Kasumi-1 (cell line): ENCODE measurements at places on chromosomes 3 and 15.

DNA sequence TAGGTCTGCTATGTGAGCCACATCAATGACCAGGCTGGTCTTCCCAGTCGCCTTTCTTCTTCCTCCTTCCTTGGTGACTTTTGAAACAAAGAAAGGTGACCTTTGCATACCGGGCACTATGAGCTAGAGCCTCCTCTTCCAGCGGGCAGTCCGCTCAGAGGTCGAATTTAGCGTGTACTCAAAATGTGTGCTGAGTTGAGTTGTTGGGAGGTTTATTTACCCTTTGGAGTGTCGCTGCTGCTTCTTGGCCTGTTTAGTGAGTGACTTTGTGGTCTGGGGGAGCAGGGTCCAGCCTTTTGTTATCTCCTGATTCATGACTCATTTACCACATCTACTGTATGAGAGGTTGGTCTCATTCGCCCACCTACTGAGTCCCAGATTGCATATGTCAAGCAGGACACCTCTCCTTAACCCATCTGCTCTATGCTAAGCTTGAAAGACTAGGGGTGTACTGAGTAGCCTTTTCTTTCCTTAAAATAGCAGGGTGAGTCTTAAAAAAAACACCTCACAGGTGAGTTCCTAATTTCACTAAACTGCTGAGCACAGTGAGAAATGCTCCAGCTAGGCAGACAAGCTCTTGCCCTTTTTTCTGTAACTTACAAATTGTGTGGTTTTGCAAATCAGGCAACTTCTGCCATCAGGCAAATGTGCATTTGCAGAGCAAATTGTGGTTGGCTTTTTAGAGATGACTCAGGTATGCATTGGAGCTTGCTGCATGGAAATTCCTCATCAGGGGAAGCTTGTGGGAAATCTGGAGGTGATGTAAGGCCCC is 3.2 kb upstream of the SIAH2 start:
- DNase-seq: no peak

DNA sequence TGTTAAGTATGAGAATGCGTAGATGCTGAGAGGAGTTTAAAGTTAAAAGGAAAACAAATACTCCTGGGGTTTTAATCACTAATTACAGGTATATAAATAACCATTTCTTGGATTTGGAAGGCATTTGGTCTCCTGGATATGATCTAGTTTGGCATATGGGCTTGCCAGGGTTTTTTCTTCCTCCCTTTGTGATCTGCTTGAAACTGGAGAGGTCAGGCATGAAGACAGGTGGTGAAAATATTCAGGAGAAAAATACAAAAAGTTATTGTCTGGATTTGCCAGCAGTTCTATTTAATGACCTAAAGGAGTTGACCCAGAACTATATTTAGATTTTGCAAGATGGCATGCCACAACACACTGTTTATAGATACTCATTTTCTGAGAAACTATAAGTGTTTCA is 136.3 kb downstream of the DIPK2A start:
- DNase-seq: no peak

GRCh38 chr15:43253431-43254403 is 13.0 kb downstream of the TGM5 start:
- no peak for DNase-seq

GRCh38 chr3:194738254-194739093 is 52.8 kb downstream of the FAM43A start:
- no peak for DNase-seq

- DNase-seq: no peak
These were observed 33.1 kb downstream of the RASGRP1 start for GRCh38 chr15:38531509-38531908.

DNA sequence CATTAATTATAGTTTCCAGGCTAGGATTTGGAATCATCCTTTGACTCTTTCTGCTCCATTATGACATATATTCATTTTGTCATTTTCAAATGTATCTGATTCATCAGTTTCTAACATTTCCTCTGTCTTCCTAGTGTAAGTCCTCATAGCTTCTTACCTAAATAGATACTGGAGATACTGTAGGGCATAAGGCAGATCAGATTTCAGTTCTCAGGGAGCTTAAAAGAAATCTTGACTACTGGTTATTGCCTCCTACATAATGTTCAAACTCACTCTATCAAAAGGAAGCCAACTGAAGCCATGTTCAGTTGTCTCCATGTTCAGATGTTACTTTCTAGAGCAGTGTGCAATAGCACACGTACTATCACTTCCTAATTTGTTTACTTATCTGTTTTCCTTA is 29.6 kb upstream of the CTDSPL2 start:
- DNase-seq: no peak

DNA sequence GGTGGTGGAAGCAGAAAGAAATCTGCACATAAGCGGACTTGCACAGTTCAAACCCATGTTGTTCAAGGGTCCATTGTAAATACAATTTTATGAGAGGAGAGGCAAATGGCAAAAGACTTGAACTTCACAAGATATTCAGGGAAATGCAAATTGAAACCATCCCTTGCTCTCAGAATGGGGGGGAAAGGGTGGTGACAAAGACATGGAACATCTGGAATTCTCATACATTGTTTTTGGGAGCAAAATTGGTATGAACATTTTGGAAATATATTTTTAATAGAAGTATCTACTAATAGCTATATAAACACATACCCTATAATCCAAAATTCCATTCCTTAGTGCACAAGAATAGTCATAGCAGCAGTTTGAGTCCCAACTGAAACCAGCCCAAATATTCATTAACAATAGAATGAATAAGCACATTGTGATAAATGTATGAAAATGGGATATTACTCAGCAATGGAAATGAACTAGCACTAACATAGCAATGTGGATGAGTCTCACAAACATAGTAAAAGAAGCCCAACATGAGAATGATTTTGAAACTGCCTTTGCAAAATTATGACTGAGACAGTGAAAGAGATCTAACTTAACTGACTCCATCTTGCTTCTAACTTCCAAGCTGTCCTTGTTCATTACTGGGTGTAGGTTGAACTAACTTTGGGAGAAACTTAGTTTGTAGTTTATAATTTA is 77.2 kb downstream of the CD200R1L start:
- DNase-seq: no peak

DNA sequence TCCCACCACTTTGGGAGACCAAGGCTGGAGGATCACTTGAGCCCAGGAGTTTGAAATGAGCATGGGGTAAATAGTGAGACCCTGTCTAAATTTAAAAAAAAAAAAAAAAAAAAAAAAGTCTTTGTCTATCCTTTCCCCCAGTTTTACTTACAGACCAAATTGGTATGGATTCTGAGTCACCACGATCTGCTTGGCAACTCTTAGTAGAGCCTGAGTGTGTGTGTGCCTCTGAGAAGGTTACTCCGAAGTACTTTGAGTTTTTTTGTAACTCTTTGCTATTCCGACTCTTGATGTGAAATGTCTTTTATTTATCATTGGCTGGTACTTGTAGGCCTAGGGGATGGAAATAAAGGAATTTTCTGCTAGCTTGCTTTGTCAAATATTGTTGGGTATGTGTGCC is 63.3 kb downstream of the RBM6 start:
- DNase-seq: no peak

DNA sequence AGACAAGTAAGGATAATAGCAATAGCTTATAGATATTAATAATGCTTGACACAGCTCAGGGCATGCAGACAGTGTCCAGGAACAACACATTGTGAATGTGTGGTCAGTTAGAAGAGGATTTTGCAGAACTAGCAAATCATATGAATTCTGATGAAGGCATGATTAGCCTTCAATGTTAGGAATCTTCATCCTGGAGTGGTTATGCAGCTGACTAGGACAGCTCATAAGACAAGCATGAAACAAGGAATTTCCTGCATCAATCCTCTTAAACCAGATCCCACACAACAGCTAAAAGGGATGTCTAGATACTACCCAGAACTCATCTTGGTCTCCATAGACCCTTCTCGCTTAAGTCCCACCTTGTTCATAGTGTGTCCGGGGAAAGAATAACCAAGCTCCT is 499.0 kb upstream of the ATP11B start:
- no peak for DNase-seq

- DNase-seq: no peak
These were observed 427.2 kb upstream of the CBLB start for GRCh38 chr3:106296062-106296461.

DNA sequence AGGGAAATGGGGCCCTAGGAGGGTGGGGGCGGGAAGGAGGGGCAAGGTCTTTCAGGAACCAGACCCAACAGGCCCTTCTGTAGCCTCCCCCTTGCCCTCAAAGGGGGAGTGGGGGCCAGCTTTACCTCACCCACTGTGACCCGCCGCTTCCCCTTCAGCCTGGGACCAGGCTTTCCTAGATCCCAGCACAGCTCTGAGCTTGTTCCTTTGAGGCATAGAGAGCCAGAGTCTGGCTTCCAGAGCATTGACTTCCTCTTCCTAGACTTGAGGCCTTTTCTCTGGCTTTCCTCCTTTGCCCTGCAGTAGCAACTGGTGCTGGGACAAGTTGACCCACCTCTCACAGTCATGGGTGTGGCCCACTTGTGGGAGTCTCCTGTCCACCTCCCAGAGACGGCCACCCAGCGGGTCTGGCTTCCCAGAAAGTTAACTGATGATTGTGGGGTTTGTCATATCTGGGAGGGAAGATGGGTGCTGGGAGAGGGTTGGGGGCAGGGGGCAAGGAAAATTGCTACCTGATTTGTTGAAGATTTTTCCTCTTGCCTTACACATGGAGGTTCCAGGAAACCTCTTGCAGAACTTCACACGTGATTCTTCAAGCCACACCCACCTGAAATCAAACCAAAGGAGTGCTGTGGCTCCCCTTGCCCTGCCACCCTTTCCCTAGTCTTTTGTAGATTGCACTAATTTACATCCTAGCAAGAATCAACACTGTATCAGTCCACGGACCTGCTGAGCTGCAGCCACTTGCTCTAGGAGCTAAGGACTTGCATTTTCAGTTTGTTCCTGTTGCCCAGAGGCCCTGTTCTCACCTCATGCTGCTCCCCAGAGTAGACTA is 4.1 kb upstream of the CHST14 start:
- no peak for DNase-seq

- DNase-seq: no peak
These were observed 62.5 kb upstream of the UBE2E1 start for GRCh38 chr3:23743141-23743784.

DNA sequence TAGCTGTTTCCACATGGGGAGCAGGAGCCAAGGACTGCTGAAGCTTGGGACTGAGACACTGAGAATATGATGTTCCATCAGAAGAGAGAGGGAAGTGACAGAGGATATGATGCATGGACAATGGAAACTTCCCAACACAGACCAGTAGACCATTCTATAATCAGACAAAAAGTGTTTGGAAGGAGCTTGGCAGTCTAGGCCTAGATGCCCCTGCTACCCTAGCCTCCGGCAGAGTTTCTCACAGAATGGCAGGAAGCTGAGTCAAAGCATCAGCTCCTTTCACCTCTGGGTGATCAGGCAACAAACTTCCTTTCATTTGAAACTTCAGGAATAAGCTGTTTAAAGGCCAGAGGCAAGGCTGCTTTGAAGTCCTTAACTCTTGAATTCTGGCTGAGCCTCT is 222.0 kb downstream of the NEK10 start:
- DNase-seq: no peak

DNA sequence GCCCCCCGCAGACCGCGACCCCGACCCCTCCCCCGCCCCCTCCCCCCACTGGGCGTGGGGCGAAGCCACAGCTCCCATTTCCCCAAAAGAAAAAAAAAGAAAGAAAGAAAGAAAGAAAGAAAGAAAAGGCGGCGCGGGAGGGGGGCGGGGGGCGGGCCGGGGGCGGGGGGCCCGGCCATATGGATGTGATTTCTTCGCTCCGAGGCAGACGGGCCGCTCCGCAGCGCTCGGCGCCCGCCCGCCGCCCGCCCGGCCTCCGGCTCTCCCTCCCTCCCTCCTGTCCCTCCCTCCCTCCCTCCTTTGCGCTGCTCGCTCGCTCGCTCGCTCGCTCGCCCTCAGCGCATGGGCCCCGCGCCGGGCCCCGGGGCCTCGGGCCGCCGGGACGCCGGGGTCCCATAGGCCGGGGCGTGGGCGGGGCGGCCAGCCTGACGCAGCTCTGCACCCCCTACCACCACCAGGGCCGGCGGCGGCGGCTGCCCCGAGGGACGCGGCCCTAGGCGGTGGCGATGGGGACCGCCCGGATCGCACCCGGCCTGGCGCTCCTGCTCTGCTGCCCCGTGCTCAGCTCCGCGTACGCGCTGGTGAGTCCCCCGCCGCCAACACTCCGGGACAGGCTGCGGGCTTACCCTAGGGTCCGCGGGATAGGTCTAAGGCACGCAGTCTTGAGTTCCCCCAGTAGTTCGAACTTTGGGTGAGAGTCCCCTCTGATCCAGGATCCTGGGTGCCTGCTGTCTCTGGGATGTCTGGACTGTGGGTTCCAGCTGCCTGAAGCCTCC is 5.7 kb downstream of the PTH1R start:
- peak; percentile 10 for DNase-seq

- no peak for DNase-seq
These were observed 7.3 kb downstream of the PRR23E start for GRCh38 chr3:127200086-127200691.

DNA sequence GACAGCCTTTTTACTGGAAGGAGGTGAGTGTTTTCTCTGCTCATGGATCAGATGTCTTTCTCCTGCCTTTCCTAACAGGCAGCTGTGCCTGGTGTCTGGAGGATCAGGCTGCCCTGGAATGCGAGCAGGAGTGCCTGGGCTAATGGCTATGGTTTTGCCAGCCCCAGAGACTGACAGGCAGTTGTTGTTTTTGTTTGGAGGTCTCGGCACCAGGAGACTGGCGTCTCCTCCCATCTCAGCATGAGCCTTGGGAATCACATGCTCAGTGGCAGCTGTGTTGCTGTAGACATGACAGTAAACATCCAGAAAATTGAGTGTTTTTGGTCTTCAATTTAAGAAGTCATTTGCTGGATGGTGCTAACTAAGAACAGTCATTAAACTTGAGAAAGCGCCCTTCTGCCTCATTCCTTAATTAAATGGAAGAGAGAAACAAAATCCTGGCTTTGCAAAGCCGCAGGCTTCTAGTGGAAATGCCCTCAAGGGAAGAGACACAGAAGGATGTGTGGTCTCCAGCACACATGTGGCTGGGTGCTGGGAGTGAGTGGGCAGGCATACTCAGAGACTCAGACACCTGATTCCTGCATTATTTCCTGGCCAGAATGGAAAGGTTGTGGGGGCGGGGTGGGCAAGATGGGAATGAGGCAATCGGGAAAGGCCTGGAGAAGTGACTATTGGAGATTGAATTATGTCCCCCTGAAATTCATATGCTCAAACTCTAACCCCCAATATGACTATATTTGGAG is 97.0 kb upstream of the NMNAT3 start:
- no peak for DNase-seq

DNA sequence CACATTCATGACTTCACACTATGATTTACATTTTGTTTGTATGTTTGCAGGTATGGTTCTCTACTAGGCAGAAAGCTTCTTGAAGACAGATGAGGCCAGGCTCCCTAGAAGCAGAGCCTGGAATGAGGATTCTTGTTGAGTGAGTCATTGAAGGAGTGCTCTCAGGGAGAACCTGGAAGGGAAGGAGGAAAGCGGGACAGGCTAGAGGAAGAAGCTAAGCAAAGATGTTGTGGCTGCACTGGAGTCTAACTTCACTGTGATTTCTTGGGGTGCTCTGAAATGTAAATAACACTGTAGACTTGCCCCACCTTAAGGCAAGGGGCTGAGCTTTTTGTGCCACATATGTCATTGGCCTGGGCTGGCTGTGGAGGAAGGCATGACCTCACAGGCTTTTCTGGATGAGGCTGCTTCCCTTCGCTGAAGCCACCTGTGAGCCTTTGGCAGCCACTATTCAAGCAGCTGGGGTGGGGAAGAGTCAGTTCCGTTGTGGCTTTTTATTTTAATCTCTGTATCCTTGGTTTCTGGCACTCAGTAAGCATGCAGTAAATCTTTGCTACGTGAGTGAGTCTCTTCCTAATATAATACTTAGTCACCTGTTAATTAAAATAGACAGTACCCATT is 307.3 kb downstream of the SV2B start:
- DNase-seq: peak; percentile 8

- no peak for DNase-seq
These were observed 12.7 kb upstream of the MINDY4B start for GRCh38 chr3:150917951-150918350.

- DNase-seq: no peak
These were observed 15.2 kb downstream of the C3orf22 start for GRCh38 chr3:126543457-126544061.
